Dermis lymphatic vessel endothelial cell (primary cell): ENCODE measurements at places on chromosomes 11 and 22. TPM values are rescaled to one million over a fixed set of nuclear protein-coding genes. Genes with fewer than 3 reads are reported as not detected.

Gene ADM2
- 0.09 and 0.11 TPM in 2 replicates for total RNA-seq

Gene TRIM51
- total RNA-seq = not detected in 2 replicates

Gene TBX1
- 38.6 and 40.5 TPM in 2 replicates for total RNA-seq

Gene RAG2
- total RNA-seq = not detected in 2 replicates

Gene SSTR3
- not detected in 2 replicates for total RNA-seq

Gene CDHR5
- total RNA-seq = not detected in 2 replicates

Gene MS4A7
- total RNA-seq = not detected in 2 replicates

Gene GGTLC2
- not detected in 2 replicates for total RNA-seq

Gene SYT12
- total RNA-seq = under 0.01 TPM in 2 replicates

Gene KCNQ1OT1
- total RNA-seq = 0.54 and 0.60 TPM in 2 replicates

Gene APOL5
- total RNA-seq = not detected in 2 replicates

Gene CDCA5
- total RNA-seq = 1.5 and 2.0 TPM in 2 replicates

Gene OR2AG2
- total RNA-seq = not detected in 2 replicates

Gene F2
- not detected in 2 replicates for total RNA-seq

Gene MYO18B
- total RNA-seq = not detected in 2 replicates

Gene MUC5AC
- not detected in 2 replicates for total RNA-seq

Gene MS4A14
- total RNA-seq = not detected in 2 replicates

Gene ZP1
- not detected in 2 replicates for total RNA-seq

Gene SCGB2A2
- total RNA-seq = not detected in 2 replicates

Gene MRPL21
- 71.8 and 74.3 TPM in 2 replicates for total RNA-seq

Gene DKK3
- total RNA-seq = 305 and 346 TPM in 2 replicates
